ENCODE measurements at places on chromosomes 3 and 15.
A peak's percentile ranks its signal among the peaks of the same experiment; 100 is the strongest.

- no peak for DNase-seq
These were observed 174.8 kb downstream of the CHDH start for GRCh38 chr3:53671192-53671960.

GRCh38 chr15:98927996-98928395 lies 79.6 kb downstream of the PGPEP1L start:
- no peak for DNase-seq

DNA sequence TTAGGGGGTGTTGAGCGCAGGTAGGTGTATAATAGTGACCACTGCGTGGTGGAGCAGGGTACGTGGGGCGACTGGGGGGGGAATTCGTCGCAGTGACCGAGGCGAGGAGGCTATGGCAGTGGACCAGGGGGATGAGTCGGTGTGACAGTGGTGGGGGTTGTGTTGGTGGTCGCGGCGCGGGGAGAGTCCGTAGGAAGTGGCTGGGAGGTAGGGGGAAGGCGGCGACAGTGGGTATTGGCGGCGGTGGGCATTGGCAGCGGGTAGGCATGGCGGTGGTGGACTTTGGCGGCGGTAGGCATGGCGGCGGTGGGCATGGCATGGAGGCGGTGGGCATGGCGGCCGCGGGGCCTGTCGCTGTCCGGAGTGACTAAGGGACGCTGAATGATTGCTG lies 739 bp downstream of the SNRPN start:
- no peak for DNase-seq

- DNase-seq: no peak
These were observed 527.3 kb downstream of the SHQ1 start for GRCh38 chr3:72320955-72321303.

DNA sequence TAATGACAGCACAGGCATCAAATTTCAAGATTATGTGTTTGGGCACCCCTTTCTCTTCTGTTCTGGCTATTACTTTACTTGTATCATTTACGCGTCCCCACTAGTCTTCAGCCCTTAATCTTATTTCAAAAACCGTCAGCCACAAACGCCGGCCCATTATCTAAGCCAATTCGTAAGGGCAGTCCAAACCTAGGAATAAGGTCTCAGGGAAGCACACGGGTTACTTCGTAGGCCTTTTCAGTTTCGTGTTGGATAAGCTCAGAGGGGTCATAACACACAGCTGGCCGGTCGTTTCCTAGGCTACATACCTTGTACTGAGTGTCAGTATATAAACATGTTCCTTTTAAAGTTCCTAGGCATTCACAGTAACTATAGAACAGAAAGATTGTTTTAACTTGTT lies 5.1 kb upstream of the DNAAF4 start:
- DNase-seq: no peak

DNA sequence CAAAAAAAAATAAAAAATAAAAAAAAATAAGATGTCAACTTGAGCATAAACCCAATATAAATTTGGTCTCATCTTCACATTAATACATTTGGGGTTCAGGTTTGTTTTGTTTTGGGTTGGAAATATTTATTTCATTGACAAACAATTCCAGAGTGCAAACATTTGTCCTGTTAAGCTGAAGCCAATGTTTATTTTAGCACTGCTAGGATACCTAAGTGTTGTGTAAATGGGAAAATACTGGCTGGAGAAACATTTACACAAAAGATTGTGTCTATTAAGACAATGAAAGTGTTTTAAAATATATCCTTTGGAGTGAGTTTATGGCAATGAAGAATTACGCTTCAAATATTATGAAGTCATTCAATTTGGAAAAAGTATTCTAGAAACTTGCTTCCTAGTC lies 91.1 kb downstream of the MEIS2 start:
- no peak for DNase-seq

GRCh38 chr3:182911782-182912111 lies 68.6 kb downstream of the DCUN1D1 start:
- DNase-seq: no peak

DNA sequence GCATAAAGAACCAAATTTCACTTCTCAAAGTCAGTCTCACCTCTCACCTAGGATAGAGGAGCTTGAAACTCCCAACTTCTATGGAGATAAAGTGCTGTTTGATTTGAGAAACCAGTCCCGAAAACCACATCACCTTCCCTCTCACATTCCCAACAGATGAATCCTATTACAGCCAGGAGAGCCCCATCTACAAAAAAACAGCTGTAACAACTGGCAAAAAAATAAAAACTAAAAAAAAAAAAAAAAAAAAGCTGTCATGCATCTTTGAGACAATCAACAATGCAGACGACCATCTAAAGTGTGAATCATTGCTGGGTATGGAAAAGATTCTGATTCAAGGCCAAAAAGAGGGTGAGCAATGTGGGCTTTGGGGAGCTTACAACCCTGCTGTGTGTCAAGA lies 23.8 kb downstream of the HOMER2 start:
- peak; percentile 28 for DNase-seq

GRCh38 chr15:78750566-78750965 lies 60.7 kb downstream of the ADAMTS7 start:
- no peak for DNase-seq

- peak; percentile 21 for DNase-seq
These were observed 101.9 kb upstream of the ROBO1 start for GRCh38 chr3:79869461-79870312.

DNA sequence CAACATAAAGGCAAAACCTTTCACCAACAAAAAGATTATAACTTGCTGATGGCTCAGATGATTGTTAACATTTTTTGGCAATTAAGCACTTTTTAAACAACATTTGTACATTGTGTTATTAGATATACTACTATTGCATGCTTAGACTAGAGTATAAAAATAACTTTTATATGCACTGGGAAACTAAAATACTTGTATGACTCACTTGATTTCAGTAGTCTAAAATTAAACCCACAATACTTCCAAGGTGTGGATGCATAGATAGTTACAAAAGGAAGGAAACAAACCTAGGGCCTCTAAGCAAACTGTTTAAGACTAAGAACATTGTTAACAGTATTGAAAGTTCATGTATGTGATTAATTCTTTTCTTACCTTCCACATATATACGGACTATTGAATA lies 1521.5 kb downstream of the OTOL1 start:
- no peak for DNase-seq

- peak; percentile 80 for DNase-seq
These were observed 3.2 kb downstream of the ZXDC start for GRCh38 chr3:126472277-126473006.

DNA sequence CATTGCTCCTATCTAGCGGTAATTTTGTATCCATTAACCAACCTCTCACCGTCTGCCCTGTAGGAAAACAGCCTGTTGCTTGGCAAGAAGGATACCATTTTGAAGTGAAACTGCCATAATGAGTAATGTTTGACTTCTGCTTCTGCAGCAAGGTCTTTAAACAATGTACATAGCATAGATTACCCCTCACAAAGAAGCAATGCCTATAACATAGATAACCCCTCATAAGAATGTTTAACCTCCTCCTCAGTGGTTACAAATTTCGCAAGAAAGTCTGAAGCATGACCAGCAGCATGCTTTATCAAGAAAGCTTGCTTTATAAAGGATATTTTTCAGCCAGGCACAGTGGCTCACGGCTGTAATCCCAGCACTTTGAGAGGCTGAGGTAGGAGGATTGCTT lies 61.2 kb upstream of the MFGE8 start:
- DNase-seq: peak; percentile 46

DNA sequence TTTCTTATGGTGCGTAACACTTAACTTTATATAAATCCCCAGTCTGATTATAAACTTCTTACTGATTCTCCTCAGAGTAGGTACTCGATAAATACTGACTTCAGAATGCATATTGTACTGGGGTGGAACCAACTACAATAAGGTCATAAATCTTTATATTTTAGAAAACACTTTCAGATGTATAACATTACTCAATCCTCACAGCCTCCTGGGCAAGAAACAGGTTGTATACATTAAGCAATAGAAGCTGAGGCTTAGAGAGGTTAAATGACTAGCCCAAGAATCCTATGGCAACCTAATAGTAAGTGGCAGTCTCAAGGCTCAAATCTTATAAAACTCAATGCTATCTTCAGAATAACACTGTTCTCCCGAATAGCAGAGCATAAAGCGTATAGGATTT lies 9.1 kb downstream of the VPS13C start:
- DNase-seq: no peak

GRCh38 chr15:83850501-83851245 lies 196.8 kb downstream of the ADAMTSL3 start:
- DNase-seq: no peak

DNA sequence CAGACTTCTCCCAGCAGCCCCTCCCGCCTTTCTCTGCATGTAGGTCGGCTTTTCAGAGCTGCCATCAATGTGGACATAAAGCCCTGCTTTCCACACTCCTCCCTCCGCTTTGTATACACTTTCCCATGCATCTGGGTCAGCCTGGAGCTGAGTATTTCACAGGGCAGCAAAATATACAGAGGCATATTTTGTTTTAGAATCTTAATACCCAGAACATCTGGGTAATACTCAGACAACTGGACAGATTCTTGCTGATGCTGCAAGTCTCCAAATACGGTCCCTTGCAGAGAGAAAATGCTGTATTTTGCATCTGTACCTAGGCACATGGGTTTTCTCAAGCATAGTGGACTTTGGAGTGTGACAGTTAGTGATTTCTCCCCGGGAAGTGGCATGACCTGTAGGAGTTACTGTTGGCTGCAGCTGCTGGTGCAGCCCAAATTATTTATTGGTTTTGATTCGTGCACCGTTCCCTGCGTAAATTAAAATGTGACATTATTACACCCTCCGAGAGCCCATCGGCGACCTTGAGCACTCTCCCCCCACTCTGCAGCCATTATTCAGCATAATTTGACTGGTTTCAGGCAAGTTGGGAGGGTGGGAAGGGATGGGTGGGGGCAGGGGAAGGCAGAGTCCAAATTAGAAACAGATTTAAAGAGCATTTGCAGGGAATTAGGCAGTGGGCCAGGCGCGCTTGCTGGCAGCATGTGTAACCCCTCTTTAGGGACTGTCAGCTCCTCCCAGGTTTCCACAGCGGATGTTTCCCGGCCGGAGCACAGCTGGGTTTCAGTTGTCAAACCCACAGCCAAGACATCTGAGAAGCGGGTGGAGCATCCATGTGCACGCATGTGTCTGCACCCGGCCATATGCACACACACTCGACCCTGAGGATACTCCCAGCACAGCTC lies 100.8 kb downstream of the CPN2 start:
- peak; percentile 88 for DNase-seq

- DNase-seq: peak; percentile 17
These were observed 89.9 kb upstream of the MITF start for GRCh38 chr3:69649120-69650065.

- DNase-seq: no peak
These were observed 33.8 kb upstream of the EPHB1 start for GRCh38 chr3:134761213-134761612.

DNA sequence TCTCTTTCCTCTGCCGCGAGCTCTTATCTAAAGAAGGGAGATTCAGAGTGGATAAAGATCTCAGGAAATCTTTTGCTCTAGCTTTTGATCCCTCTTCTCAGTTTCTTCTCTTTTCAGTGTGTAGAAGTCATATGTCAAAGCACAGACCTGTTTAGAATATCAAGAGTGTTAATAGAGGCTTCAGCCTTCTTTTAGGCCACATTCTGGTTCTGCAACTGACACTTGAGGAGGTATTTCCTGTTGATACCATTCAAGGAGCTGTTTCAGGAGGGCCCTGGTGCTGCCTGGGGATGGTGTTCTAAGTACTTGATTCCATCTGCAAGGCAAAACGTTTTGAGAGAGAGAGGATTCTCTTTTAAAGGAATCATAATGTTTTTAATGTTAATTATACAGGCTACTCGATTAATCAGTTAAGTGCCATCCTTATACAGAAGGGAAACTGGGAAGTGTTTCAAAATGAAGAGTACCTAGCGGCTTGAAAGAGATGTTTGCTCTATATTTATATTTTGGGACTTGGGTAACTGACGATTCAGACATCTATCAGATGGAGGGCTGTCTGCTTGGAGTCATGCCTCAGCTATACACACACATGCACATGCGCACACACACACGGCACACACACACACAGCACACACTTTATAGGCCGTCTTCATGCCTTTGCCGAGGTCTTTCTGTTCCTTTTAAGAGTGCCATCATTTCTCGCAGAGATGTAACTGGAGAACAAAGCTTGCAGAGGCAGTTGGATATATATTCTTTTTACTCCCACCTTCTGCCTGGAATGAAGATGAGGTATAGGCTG lies 313.9 kb downstream of the PTPRG start:
- DNase-seq: peak; percentile 47

GRCh38 chr15:74318376-74319137 lies 48.9 kb downstream of the CYP11A1 start:
- peak; percentile 61 for DNase-seq
